ENCODE measurements at places on chromosomes 5 and 9.

DNA sequence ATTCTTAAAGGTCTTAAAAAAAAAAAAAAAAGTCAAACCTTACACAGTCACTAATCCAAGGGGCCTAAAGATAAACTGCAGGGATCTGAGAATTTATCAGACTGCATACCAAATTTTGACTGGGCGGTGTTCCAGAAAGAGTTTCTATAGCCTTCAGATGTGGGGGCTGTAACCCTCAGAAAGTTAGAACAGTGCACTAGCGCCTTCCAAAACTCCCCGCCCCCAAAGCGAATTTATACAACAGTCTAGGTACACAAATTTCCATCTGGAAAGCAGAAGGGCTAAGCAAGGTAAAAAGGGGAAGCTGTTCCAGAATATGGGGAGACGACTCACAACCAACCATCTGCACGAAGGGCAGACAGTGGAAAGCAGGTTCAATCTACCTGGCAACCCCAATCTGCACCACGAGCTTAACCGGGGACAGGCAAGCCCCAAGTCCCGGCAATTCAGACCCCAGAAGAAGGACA, 813 bp downstream of the ERMP1 start:
- DNase-seq: no peak

GRCh38 chr5:150700594-150701377, at the start of gene RBM22:
Gene RBM22 (minus strand): TSS chr5:150701062. CDS start chr5:150700985, 77 bp downstream.
- DNase-seq: peak; percentile 60

DNA sequence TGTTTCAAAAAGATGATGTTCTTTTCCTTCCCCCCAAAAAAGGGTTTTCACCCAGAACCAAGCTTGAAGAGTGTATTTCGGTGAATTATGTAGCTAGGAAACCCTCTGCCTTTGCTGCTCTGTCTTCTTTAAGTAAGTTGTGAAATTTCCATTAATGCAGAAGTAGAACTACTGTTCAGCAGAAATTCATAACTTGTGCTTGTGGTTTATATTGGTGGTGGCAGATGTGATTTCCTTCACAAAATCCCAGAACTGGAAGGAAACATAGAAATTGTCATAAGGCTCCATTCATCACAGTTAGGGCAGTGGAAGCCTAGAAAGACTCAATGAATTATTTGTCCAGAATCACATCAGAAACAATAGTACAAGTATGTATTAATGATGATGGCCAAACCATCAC, 42.1 kb upstream of the DAB2 start:
- DNase-seq: no peak

GRCh38 chr9:111909444-111909843, 12.8 kb downstream of the UGCG start:
- DNase-seq: no peak

- DNase-seq: no peak
Observed at GRCh38 chr5:150017226-150018005, 16.9 kb downstream of the HMGXB3 start.

DNA sequence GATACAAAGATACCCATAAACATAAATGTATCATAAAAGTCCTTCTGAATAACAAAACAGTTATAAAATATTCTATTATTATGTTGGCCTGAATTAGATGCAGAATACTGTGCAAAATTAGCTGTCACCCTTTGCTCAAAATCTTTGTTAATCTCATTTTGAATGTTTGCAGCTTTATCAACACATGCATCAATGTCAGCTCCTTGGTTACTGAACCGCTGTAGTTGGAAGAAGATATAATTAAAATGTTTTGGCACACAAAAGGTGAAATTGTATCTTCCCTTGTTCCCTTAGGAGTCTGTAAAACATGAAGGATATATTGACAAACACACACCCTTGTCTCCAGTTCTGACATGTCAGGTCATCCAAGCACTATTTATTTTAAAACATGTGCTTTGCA, 146.3 kb upstream of the POU5F2 start:
- DNase-seq: no peak

- no peak for DNase-seq
Observed at GRCh38 chr5:65811004-65811403, 89.0 kb downstream of the NLN start.

- DNase-seq: peak; percentile 22
Observed at GRCh38 chr9:88531920-88532698, 2.9 kb upstream of the NXNL2 start.

DNA sequence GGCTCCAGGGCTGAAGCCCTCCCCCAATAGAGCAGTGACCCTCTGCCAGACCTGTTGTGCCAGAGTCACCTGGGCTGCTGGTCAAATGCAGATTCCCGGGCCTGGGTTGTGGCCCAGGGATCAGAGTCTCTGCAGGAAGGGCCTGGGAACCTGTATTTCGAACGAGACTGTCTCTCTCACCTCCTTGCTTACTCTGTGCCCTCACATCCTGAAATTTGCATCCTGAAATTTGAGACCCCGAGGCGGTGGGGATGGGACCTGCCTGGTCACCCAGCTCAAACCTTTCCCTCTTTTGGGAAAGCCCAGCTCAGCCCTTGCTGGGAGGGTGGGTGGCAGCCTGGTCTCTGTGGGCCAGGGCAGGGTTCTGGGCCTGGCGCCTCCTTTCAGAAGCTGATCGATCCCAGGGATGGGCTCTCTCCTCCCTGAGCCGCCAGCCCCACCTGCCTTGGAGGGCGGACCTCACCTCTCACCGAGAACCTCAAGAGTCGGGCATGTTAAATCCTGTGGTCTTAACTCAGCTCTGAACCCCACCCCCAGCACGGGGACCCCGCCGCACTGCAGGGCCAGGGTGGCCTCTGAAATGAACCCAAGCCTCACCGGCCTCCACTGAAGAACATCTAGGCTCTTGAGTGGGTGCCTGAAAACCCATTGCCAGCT, 44.0 kb upstream of the IER5L start:
- DNase-seq: no peak
